GM12891 (cell line): ENCODE measurements at places on chromosomes 16 and 17.

GRCh38 chr17:66975614-66976378, 11.3 kb downstream of the CACNG4 start:
- DNase-seq, result no peak

GRCh38 chr17:79191270-79191934, 116.8 kb downstream of the ENGASE start:
- DNase-seq, result no peak

- no peak for DNase-seq
Measured at GRCh38 chr16:66190411-66190810, 176.1 kb upstream of the CDH5 start.

- DNase-seq, result no peak
Measured at GRCh38 chr16:74867281-74867849, 92.7 kb upstream of the FA2H start.

GRCh38 chr16:65779201-65779600, 587.3 kb upstream of the CDH5 start:
- no peak for DNase-seq

DNA sequence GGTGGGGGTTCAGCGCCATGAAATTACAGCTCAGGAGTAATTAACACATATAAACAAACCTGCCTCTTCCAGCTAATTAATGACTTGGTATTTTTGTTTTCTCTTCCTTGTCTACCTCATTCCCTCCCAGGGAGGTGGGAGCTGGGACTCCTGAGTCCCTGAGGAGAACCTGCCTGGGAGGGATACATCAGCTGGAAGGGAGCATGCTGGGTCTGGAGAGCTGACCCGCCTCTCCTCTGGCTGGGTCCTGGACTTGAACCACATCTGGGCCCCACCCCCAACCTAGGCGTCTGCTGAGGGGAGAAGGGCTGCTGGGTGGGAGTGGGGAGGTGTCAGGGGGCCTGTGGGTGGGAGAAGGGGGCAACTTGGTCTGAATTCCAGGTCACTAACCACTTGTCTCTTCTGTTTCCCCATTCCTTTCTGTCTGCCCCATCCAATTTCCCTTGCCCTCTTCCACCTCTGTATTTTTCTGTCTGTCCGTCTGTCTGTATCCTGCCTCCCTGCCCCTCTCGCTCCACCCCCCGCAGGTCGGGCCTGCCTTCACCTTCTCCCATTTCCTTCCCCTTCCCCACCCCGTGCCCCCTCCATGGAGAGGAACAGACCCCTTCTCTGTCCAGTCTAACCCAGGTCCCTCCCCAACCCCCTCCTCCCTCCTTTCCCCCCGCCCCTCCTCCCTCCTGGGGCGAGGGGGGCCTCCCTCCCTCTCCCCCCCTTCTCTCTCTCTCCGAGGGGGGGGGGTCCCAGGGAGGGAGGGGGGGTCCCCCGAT, at the start of gene NLGN2:
Gene NLGN2 (plus strand): TSS at position 361 of the 767 bp plus-strand sequence. CDS start 411 bp downstream, outside the sequence.
- DNase-seq, result no peak

- DNase-seq, result no peak
Measured at GRCh38 chr16:74760007-74760767, 14.4 kb downstream of the FA2H start.

GRCh38 chr17:47895347-47895855, 635 bp upstream of the SP2 start:
- no peak for DNase-seq
